ENCODE measurements at places on chromosomes 11 and 22.

GRCh38 chr11:47235163-47235562 is 13.5 kb downstream of the ACP2 start:
- DNase-seq: no peak

DNA sequence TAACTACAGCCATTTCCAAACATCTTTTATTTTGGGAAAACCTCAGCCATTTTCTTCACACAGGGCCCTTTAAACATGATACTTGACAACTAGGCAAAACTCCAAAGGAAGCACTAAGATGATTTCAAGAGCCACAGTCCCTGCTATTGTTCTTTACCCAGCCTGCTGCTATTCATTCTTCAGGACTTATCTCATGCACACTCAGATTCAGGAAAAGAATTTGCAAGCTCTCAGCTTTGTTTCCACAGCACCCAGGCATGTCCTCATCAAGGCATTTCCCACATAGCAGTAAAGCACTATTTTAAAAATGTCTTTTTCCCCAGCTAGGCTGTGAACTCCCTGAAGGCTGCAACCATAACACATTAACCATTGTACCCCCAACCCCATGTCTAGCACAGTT is 609.3 kb upstream of the CCDC90B start:
- DNase-seq: no peak

- no peak for DNase-seq
Measured at GRCh38 chr11:7321473-7322450, 70.1 kb downstream of the SYT9 start.

DNA sequence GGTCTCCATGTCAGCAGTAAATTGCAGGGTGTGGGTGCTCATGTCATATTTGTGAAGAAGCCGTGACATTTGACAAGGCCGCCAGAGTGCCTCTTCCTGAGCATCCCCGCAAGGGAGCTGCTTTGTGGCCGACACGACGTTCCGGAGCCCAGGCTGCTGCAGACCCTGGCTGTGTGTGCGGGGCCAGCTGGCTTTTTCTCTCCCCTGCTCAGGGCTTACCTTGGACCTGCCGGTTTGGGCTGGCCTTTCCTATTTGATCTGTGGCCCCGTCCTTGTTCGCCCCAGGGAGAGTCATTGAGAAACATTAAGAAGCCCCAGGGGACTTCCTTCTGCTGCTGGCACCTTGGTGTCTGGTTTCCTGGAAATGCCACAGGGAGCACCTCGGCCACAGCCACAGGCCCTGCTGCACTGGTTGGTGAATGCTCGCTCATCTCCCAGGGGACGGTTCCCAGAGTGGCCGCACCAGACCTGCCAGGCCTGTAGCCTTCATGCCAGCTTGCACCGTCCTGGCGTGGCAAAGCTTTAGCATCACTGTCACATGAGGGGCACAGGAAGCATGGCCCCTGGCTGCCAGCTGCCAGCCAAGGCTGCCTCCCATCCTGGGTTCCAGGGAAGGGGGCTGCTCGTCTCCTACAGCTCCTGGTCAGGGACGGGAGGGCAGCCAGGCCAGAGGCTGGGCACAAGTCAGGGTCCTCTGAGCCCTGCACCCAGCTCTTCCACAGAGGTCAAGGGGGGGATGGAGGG is 5.4 kb downstream of the GRK2 start:
- peak; percentile 54 for DNase-seq

- no peak for DNase-seq
Measured at GRCh38 chr11:93484716-93485115, 58.5 kb downstream of the SMCO4 start.

DNA sequence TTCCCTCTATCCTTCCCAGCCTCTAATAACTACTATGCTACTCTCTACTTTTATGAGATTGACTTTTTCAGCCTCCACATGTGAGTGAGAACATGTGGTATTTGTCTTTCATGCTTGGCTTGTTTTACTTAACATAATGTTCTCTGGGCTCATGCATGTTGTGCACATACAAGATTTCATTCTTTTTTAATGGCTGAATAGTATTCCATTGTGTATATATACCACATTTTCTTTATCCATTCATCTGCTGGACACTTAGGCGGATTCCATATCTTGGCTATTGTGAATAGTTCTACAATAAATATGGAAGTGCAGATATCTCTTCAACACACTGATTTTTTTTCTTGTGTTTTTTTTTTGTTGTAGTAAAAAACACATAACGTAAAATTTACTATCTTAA is 19.4 kb downstream of the OSBP2 start:
- DNase-seq: no peak

DNA sequence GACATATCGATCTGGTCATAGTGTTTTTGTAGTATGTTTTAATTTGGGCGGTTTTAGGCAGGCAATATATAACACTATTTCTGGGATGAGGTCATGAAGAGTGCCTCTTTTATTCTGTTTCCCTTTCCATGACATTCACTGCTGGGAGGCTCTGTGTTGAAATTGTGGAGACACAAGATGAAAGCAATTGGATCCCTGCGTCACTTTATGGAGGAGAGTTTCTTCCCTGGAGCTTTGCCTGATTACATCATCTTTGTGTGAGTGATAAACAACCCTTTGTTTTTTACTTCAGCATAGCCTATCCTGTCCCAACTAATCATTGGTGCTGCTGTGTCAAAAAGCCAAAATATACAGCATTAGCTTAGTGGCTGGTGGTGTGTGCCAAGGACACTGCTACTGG is 48.6 kb downstream of the PARVG start:
- no peak for DNase-seq

DNA sequence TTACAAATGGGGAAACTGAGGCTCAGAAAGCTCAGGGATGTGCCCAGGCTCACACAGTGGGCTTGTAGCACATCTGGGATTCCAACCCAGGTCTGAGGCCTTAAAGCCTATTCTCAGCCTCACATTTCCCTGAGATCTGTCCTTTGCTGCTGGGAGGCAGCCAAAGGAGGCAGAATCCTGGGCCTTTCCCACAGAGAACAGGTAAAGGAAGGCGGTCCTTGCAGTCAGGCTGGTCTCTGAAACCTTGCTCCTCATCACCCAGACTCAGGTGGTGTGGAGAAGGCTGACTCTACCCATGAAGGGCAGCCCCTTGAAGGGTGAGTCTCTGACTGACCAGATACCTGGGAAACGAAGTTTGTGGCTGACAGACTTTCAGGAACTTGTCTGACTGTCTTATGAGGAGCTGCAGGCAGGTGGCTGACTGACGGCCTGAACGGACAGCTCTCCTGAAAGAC is 7.8 kb downstream of the SLCO2B1 start:
- no peak for DNase-seq

DNA sequence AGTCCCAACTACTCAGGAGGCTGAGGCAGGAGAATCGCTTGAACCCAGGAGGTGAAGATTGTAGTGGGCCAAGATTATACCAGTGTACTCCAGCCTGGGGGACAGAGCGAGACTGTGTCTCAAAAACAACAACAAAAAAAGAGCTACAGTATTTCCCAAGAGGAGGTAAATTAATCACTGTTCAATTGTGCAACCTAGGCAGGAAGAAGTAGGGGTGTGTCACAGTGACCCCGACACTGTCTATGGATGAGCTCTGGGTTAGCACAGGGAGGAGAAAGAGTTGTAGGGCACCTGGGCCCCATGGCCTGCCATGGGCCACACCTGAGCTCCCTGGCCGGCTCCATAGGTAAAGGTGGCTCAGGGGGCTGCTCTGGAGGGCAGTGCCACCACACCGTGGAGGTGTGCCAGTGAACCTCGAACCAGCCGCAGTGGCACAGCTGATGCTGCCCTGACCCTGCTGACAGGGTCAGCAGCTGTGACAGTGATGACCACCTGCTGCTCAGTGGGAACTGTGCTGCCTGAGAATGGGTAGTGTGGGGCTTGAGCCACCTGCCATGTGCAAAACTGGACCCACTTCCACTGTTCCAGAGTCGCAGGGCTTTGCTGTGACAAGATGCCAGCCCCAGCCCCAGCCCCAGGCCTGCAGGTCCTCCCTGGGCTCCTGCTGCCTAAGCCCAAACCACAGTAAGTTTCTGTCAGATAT is 84.0 kb upstream of the PITPNB start:
- DNase-seq: no peak

- DNase-seq: no peak
Measured at GRCh38 chr22:42292732-42293520, 22.5 kb upstream of the TCF20 start.

DNA sequence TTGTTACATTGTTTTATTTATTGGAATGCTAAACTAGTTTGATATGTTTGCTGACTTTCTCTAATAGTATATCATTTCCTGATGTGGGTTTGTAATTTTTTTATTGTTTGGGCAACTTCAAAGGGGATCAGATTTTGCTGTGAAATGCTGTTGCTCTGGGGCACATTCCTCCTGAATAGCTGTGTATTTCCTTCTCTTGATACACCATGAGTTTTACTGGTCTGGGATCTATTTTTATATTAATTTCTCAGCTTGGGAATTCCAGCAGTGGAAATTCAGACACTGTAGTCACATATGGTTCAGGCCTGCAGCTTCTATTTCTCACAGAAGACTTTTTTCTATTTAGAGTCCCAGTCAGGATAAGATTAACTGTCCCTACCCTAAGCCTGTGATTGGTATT is 58.9 kb downstream of the RPUSD4 start:
- DNase-seq: no peak

GRCh38 chr22:46726066-46726985 is 11.7 kb downstream of the CERK start:
- DNase-seq: no peak

DNA sequence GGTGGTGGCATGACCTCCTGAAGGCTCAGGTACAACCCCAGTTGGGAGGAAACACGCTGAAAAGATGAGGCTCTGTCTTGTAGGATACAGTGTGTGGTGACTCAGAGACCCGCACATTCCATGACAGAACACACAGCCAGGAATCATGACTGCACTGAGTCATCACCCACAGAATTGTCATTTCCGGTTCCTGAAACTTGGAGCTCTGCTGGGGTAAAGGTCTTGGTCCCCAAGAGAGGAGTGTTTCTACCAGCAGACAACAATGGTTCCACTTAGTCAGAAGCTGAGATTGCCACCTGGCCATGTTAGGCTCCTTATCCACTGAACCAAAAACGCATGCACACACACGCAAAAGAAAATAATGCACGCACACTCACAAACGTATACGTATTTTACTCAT is 31.5 kb upstream of the CYB5R3 start:
- no peak for DNase-seq

- no peak for DNase-seq
Measured at GRCh38 chr11:45229401-45230020, 56.6 kb downstream of the SYT13 start.

GRCh38 chr11:70247710-70248072 is 22.8 kb upstream of the PPFIA1 start:
- DNase-seq: no peak

- no peak for DNase-seq
Measured at GRCh38 chr11:63639199-63639832, 25.1 kb upstream of the PLAAT3 start.

- no peak for DNase-seq
Measured at GRCh38 chr22:27991586-27992293, 72.7 kb upstream of the PITPNB start.

GRCh38 chr22:46567471-46567870 is 30.1 kb upstream of the CELSR1 start:
- DNase-seq: no peak

GRCh38 chr22:38730411-38730871 is 24.7 kb downstream of the GTPBP1 start:
- DNase-seq: no peak

DNA sequence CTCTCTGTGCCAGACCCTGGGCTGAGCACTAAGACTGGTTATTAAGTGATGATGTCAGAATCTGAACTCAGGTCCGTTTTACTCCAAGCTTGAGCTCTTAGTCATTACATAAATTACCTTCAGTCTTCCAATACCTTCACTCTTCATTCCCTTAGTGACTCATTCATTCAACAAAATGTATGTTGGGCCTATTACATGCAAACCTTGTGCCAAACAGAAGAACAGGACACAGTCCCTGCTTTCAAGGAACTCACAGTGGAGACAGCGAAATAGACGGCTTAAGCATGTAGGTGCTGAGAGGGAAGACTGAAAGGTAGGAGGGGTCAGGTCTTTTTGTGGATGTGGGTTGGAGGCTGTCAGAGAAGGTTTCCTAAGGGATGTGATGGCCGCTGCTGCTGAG is 3.3 kb downstream of the KCTD14 start:
- DNase-seq: no peak

- DNase-seq: no peak
Measured at GRCh38 chr11:130096823-130097222, 27.1 kb downstream of the APLP2 start.

GRCh38 chr11:35151683-35152280 is 12.8 kb downstream of the CD44 start:
- no peak for DNase-seq

DNA sequence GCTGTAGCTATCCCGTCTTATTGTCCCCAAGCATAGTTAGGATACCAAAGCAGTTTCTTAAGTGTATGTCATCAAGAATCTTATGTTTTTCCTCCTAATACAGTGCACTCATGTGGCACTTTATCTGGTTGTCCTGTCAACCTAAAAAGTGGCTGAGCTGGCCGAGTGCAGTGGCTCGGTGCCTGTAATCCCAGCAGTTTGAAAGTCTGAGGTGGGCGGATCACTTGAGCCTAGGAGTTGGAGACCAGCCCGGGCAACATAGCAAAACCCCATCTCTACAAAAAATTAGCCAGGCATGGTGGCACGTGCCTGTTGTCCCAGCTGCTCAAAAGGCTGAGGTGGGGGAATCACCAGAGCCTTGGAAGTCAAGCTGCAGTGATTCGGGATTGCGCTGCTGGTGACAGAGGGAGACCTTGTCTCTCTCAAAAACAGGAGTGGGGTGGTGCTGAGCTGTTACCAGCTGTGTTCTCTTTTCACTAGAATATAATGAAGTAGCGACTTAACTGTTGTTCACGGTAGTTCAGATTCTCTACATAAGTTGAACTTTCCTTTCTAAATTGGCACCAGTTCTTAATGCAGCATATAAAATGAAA is 48.1 kb downstream of the EP300 start:
- DNase-seq: no peak

GRCh38 chr11:61911128-61911700 is 6.2 kb downstream of the RAB3IL1 start:
- DNase-seq: no peak

DNA sequence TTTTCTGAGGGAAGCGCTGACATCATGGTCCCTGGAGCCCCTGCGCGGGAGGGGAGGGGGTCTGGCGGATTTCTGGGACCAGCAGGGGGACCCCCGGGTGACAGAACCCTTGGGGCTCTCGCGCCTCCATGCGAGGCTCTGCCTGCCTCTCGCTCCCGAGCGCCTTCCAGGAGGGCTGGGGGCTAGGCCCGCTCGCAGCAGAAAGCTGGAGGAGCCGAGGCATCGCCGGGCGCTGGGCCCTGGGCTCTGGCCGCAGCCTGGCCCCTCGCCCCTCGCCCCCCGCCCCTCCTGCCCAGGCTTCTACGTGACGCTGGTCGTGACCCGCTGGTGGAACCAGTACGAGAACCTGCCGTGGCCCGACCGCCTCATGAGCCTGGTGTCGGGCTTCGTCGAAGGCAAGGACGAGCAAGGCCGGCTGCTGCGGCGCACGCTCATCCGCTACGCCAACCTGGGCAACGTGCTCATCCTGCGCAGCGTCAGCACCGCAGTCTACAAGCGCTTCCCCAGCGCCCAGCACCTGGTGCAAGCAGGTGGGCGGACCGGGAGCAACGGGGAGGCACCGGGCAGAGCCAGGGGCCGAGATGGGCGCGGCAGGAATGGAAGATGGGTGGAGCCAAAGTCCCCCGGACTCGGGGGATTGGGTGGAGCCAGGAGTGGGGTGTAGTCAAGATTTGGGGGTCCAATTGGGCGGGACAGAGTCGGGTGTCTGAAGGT is 5.4 kb downstream of the BEST1 start:
- no peak for DNase-seq
